ENCODE measurements at places on chromosomes 7 and 10. TPM values are rescaled to one million over a fixed set of nuclear protein-coding genes. Genes with fewer than 3 reads are reported as not detected.

DNA sequence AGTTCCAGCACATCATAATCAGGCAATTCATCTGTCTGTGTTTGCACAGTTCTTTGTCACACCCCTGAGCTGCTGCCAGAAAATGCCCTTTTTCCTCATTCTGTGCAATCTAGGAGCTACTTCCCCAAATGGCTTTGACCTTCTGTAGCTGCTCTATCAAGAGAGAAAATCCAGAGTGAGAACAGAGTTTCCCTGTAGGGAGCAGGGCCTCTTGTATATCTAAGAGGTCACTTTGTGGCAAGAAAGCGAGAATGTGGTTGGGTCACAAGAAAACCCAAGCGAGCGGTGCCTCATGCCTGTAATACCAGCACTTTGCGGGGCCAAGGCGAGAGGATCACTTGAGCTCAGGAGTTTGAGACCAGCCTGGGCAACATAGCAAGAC is 24.3 kb downstream of the SLC29A3 start:
- H3K27me3 ChIP-seq, result no peaks in the 10 kb centered on the region
- DNase-seq, result no peak
- H3K4me1 ChIP-seq, result no peaks in the 10 kb centered on the region
- peaks cover 3% of the 10 kb centered on the region for H3K36me3 ChIP-seq

DNA sequence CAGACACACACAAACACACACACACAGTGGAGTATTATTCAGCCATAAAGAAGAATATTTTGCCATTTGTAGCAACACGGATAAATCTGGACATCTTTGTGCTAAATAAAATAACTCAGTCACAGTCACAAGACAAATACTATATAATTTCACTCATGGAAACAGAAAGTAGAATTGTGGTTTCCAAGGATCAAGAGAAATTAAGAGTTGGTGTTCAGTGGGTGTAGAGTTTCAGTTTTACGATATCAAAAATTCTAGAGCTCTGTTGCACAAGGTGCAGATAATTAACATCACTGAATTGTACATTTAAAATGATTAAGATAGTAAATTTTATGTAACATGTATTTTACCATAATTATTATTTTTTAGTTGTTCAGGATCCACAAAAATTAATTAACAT is 1235.0 kb downstream of the XPNPEP1 start:
- H3K27ac ChIP-seq, result no peak overlapping the region
- no peaks in the 10 kb centered on the region for H3K36me3 ChIP-seq
- no peak overlapping the region for H3K4me3 ChIP-seq
- H3K27me3 ChIP-seq, result no peaks in the 10 kb centered on the region

- no peaks in the 10 kb centered on the region for H3K36me3 ChIP-seq
- peaks cover 97% of the 10 kb centered on the region for H3K4me1 ChIP-seq
- no peaks in the 10 kb centered on the region for H3K27me3 ChIP-seq
- H3K4me3 ChIP-seq, result peak overlapping the region; percentile 80
Observed at GRCh38 chr10:33112831-33113455, 154.9 kb upstream of the ITGB1 start.

The DNAJC12 gene
- 0.61 TPM for polyA plus RNA-seq

The MRC1 gene
- polyA plus RNA-seq, result 0.24 TPM

GRCh38 chr7:143454091-143454680 is 10.9 kb downstream of the TAS2R60 start:
- H3K27me3 ChIP-seq, result peaks cover 12% of the 10 kb centered on the region
- H3K4me1 ChIP-seq, result no peaks in the 10 kb centered on the region

DNA sequence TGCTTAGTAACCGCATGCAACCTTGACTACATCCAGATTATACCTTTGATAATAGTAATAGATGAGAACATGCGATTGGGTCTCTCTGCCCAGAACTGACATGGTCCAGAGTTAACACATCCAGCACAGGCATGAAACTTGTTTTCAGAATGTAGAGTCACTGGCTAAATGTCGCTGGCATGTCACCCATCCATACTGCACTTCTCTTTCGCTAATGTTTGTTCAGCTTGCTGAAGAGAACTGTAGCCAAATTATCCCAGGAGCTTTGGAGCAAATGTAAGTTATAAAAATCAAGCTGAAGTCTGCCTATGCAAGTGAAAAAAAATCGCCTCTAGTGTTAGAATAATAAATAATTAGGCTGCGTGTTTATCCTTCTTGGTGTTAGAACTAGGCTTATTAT is 98.2 kb downstream of the PRTFDC1 start:
- no peaks in the 10 kb centered on the region for H3K4me1 ChIP-seq
- no peak overlapping the region for H3K27ac ChIP-seq
- H3K4me3 ChIP-seq, result no peak overlapping the region
- H3K27me3 ChIP-seq, result no peaks in the 10 kb centered on the region

- no peaks in the 10 kb centered on the region for H3K27me3 ChIP-seq
- H3K36me3 ChIP-seq, result no peaks in the 10 kb centered on the region
- peak; percentile 14 for DNase-seq
- H3K27ac ChIP-seq, result no peak overlapping the region
- no peak overlapping the region for H3K4me3 ChIP-seq
Observed at GRCh38 chr7:129607471-129608120, 3.9 kb upstream of the NRF1 start.

The MET gene
- polyA plus RNA-seq, result not detected

DNA sequence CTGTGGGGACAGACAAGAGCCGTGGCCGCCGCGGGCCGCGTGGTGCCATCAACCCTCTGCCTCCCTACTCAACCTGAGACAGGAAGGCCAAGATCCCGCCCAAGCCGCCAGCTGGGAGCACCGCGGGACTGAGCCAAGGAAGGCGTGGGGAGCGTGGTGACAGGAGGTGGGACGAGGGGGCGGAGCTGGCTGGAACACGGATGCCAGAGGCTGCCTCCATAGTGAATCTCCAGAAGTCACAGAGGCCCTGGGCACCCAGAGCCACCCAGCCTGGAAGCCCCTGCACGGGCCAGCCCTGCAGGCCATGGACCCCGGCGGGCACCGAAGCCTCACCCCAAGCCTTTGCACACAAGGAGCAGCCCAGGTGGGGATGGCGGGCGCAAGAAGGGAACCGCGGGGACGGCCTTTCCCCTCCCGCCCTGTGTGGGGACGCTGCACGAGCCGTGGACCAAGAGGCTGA is 18.1 kb upstream of the DPYSL4 start:
- H3K36me3 ChIP-seq, result no peaks in the 10 kb centered on the region
- no peak for DNase-seq
- no peak overlapping the region for H3K27ac ChIP-seq
- H3K4me3 ChIP-seq, result no peak overlapping the region

The SPAM1 gene
- not detected for polyA plus RNA-seq

DNA sequence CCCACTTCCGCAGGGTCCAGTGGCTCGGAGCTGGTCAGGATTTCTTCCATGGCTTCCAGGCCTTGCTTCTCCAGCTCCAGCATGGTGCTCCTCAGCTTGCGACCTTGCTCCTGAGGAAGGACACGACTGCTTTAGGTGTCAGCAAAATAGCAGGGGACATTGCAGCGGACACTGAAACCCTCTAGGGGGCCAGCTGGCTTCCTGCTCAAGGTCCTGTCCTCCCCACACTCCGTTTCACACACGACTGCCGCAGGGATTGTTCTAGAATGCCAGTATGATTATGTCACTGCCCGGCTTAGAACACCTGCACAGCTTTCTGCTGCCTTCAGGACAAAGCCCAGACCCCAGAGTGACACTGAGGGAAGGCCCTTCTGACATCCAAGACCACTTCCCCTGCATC is 65.6 kb downstream of the SCRN1 start:
- H3K36me3 ChIP-seq, result no peaks in the 10 kb centered on the region
- no peak overlapping the region for H3K27ac ChIP-seq
- DNase-seq, result no peak

- no peaks in the 10 kb centered on the region for H3K36me3 ChIP-seq
- no peak overlapping the region for H3K4me3 ChIP-seq
- H3K4me1 ChIP-seq, result no peaks in the 10 kb centered on the region
Observed at GRCh38 chr10:34585422-34586112, 229.5 kb downstream of the PARD3 start.

The AKR1C3 gene
- 8.9 TPM for polyA plus RNA-seq

The PLXDC2 gene
- not detected for polyA plus RNA-seq

GRCh38 chr10:27359792-27360355 is 119.3 kb upstream of the ACBD5 start:
- no peak overlapping the region for H3K4me3 ChIP-seq
- H3K27me3 ChIP-seq, result no peaks in the 10 kb centered on the region
- no peaks in the 10 kb centered on the region for H3K36me3 ChIP-seq
- no peak overlapping the region for H3K27ac ChIP-seq
- DNase-seq, result no peak
- H3K4me1 ChIP-seq, result no peaks in the 10 kb centered on the region

DNA sequence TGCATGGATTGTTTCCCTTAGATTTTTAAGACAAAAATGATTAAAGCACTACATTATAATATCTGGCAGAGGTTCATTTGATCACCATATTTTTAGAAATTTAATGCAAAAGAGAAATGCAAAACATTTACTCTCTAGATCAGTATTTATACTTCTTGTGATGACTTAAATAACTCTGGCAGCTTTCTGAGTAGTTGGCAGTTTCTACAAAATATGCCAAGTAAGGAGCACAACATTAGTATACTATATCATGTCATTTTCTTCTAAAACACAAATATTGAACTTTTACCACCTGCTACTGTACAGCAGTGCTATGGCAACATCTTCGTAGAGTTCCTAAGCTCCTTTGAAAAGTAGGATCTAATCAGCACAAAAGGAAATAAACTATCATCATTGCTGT is 275.2 kb downstream of the PCDH15 start:
- H3K36me3 ChIP-seq, result no peaks in the 10 kb centered on the region
- H3K4me3 ChIP-seq, result no peak overlapping the region
- H3K4me1 ChIP-seq, result no peaks in the 10 kb centered on the region
- H3K27me3 ChIP-seq, result no peaks in the 10 kb centered on the region
- no peak overlapping the region for H3K27ac ChIP-seq

DNA sequence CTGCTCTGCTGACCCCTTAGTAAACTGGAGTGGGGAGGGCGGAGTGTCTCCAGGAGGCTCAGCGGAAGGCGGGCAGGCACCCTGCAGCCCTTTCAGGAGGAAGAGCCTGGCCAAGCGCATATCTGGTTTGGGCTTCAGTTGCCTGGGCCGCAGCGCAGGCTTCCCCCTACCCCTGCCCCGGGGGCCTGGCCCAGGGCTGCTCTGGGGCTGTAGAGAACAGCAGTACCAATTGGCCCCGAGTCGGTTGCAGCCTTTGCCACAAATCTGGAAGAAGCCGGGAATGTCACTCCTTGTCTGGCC is 28.1 kb upstream of the JAKMIP3 start:
- DNase-seq, result no peak
- no peaks in the 10 kb centered on the region for H3K4me1 ChIP-seq
- no peak overlapping the region for H3K4me3 ChIP-seq
- no peak overlapping the region for H3K27ac ChIP-seq
- H3K27me3 ChIP-seq, result peaks cover 6% of the 10 kb centered on the region
- H3K36me3 ChIP-seq, result no peaks in the 10 kb centered on the region

The ADRA2A gene
- polyA plus RNA-seq, result not detected

GRCh38 chr10:34780818-34781380 is 34.2 kb downstream of the PARD3 start:
- H3K27ac ChIP-seq, result no peak overlapping the region
- no peaks in the 10 kb centered on the region for H3K4me1 ChIP-seq
- no peak overlapping the region for H3K4me3 ChIP-seq
- no peak for DNase-seq
- no peaks in the 10 kb centered on the region for H3K36me3 ChIP-seq

The TEX47 gene
- polyA plus RNA-seq, result not detected

DNA sequence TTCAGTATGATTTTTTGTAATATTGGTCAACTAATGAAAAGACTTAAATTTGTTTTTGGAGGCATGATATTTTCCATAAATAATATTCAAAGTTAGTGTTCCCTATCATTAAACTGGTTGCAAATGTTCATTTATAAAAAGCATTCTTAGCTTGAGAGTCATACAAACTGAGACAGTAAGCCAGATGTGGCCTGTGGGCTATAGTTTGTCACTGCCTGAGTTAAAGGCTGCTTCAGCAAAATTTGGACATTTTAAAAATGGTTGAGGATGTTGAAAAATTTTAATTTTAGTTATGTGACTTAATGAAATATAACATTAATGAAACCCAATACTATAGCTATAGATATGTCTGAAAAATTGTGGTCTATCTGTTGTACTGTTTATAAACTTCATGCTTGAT is 180.2 kb upstream of the CACNA2D1 start:
- H3K27ac ChIP-seq, result no peak overlapping the region
- H3K27me3 ChIP-seq, result no peaks in the 10 kb centered on the region
- H3K36me3 ChIP-seq, result no peaks in the 10 kb centered on the region
- DNase-seq, result no peak

DNA sequence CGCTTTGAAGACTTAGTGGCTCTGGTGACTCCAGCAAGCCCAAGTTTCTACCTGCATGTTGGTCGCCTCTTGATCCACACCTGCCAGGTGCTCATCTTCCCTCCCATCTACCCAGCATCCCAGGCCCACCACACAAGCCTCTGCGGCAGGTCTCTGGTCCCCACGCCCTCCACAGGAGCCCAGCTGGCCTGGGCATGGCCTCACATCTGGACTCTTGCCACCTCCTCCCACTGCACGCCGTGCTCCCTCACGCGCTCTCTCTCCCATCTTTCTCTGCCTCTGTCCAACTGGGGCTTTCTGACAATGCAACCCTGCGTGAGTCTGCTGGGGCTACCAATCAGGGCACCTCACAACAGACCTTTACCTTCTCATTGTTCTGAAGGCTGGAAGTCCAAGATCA is 50.2 kb upstream of the FGFR2 start:
- no peak overlapping the region for H3K4me3 ChIP-seq
- no peaks in the 10 kb centered on the region for H3K4me1 ChIP-seq
- H3K27me3 ChIP-seq, result no peaks in the 10 kb centered on the region

The FXYD4 gene
- not detected for polyA plus RNA-seq

The ZNF467 gene
- 0.76 TPM for polyA plus RNA-seq

- H3K4me3 ChIP-seq, result no peak overlapping the region
- no peak overlapping the region for H3K27ac ChIP-seq
- no peaks in the 10 kb centered on the region for H3K27me3 ChIP-seq
- no peaks in the 10 kb centered on the region for H3K4me1 ChIP-seq
- no peak for DNase-seq
Observed at GRCh38 chr10:72850861-72851260, 42.7 kb upstream of the OIT3 start.

- no peaks in the 10 kb centered on the region for H3K27me3 ChIP-seq
- H3K4me3 ChIP-seq, result no peak overlapping the region
- no peaks in the 10 kb centered on the region for H3K4me1 ChIP-seq
- no peaks in the 10 kb centered on the region for H3K36me3 ChIP-seq
- no peak for DNase-seq
Observed at GRCh38 chr10:82653244-82654155, 778.5 kb downstream of the NRG3 start.

Data from CD4-positive, CD25-positive, alpha-beta regulatory T cell (primary cell).